GM23338 (cell line): ENCODE measurements at places on chromosomes 1 and 21.
A peak's percentile ranks its signal among the peaks of the same experiment; 100 is the strongest.

- DNase-seq = no peak
Observed at GRCh38 chr1:46464013-46464548, 25.6 kb upstream of the DMBX1 start.

GRCh38 chr1:208090388-208091301 is 153.5 kb downstream of the PLXNA2 start:
- no peak for DNase-seq

GRCh38 chr1:54474310-54475251 is 68.4 kb upstream of the SSBP3 start:
- DNase-seq = peak; percentile 80

GRCh38 chr1:202659974-202660373 is 50.3 kb downstream of the SYT2 start:
- DNase-seq = no peak

DNA sequence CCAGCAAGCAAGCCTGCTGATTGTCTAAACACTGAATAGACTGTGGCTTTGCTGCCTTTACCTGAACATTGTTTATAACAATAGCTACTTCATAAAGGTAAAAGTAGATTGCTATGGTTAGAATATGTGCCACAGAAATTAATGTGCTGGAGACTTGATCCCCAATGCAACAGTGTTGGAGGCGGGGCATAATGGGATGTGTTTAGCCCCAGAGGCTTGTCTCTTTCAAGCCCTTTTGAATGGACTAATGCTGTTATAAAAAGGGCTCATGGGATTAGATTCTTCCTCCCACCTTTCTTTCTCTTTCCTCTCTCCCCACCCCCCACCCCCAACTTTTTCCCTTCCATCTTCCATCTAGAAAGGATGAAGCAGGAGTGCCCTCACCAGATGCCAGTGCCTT is 80.2 kb upstream of the PPP2R5A start:
- DNase-seq = no peak

GRCh38 chr1:109850194-109850593 is 60.5 kb upstream of the CSF1 start:
- no peak for DNase-seq

DNA sequence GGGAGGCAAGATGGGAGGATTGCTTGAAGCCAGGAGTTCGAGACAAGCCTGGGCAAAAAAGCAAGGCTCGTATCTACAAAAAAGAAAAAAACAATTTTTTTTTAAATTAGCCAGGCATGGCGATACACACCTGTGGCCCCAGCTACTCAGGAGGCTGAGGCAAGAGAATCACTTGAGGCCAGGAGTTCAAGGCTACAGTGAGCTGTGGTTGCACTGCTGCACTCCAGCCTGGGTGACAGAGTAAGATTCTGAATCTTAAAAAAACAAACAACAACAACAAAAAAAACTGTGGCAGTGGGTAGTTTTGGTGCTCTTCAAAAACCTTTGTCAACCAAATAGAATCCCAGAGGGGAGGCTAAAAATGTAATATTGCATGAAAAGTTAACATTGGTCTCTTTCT is 734 bp downstream of the PTPN22 start:
- no peak for DNase-seq

DNA sequence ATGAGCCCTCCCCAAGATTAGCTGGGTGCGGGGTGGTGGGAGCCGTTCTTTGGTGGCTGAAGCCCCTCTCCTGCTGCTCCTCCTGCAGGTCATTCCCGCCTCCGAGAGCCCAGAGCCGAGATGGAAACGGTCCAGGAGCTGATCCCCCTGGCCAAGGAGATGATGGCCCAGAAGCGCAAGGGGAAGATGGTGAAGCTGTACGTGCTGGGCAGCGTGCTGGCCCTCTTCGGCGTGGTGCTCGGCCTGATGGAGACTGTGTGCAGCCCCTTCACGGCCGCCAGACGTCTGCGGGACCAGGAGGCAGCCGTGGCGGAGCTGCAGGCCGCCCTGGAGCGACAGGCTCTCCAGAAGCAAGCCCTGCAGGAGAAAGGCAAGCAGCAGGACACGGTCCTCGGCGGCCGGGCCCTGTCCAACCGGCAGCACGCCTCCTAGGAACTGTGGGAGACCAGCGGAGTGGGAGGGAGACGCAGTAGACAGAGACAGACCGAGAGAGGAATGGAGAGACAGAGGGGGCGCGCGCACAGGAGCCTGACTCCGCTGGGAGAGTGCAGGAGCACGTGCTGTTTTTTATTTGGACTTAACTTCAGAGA is 448 bp downstream of the G0S2 start:
- peak; percentile 54 for DNase-seq

DNA sequence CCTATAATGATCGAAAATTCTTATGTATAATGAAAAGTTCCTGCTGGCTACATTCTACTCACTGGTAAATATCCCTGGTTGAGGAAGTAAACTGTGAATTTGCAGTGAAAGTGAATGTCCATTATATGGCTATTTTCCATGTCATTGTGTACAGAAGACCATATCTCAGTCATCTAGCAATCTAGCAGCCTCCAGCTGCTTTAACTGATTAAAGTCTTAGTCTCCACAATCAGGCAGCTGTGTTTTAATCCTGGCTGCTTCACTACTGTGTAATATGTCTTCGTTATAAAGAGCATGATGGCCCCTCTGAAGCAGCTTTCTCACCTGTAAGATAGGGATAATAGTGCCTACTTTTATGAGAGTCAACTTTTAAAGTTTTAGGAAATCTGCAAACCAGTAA is 11.4 kb downstream of the CLCA2 start:
- DNase-seq = no peak

GRCh38 chr1:87115891-87116290 is 201.5 kb downstream of the HS2ST1 start:
- no peak for DNase-seq

- DNase-seq = peak; percentile 78
Observed at GRCh38 chr1:93079685-93080141, 630 bp downstream of the MTF2 start.

GRCh38 chr21:36194024-36194423 is 37.4 kb downstream of the DOP1B start:
- no peak for DNase-seq

DNA sequence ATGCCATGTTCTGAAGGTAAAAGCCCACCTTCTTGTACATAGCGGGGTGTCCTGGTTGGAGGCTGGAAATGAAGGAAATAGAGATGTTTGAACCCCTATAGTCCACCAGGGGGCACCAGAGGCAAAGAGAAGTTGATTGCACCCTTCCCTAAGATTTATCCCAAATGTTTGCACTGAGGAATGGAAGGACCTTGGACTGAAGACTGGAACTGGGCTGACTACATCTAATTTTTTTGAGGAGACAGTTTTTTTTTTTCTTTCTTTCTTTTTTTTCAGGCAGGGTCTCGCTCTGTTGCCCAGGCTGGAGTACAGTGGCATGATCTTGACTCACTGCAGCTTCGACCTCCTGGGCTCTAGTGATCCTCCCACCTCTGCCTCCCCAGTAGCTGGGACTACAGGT is 55.3 kb upstream of the EIF4G3 start:
- DNase-seq = peak; percentile 78

DNA sequence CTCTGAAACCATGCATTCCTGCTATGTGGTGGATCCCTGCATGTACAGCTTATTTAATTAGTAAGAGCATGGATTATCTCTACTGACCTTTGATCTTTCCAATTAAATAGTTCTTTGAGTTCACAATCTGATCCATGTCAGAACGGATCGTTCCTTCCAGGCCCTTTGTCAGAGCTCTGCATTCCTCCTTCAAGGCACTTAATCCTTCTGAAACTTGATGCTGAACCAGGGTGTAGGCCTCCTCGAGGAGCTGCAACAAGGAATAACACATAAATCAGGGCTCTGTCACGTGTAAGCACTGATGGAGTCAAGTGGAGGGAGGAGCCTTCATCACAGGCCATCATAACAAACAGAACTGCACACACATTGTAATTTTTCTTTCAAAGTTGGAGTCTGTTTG is 68.4 kb upstream of the EDEM3 start:
- no peak for DNase-seq

GRCh38 chr1:173870252-173871075 is 2.3 kb downstream of the ZBTB37 start:
- DNase-seq = no peak

- no peak for DNase-seq
Observed at GRCh38 chr1:92927870-92928269, 33.4 kb downstream of the DIPK1A start.

DNA sequence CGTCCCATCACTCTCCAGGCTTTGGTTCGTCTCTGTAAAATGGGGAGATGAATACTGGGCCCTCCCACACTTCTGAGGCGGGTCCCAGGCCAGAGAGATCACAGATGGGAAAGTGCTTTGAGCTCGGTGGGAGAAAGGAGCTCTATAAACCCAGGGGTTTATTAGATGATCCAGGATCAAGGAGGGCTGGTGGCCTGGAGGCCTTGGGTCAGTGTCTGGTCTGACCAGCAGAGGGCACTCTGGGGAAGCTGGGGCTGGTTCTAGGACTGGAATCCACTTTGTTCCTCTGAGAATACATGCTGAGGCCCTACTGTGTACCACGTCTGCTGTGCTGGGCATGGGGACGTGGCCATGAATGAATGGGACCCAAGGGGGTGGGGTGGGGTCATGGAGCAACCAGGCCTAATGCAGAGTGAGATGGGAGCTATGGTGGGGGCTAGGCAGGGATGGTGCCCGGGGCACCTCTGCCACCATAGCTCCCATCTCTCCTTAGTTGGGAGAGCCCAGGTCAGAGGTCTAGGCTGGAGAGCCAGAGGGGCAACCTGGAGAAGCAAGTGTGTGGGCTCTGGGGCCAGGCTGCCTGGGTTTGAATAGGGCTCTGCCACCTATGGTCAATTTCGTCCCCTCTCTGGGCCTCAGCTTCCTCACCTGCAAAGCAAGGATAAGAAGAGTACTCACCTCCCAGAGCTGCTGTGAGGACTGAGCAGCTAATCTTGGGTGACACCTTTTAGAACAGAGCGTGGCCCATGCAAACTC is 9.0 kb upstream of the FAM131C start:
- DNase-seq = peak; percentile 88

GRCh38 chr1:177010211-177010825 is 154.2 kb downstream of the ASTN1 start:
- no peak for DNase-seq

DNA sequence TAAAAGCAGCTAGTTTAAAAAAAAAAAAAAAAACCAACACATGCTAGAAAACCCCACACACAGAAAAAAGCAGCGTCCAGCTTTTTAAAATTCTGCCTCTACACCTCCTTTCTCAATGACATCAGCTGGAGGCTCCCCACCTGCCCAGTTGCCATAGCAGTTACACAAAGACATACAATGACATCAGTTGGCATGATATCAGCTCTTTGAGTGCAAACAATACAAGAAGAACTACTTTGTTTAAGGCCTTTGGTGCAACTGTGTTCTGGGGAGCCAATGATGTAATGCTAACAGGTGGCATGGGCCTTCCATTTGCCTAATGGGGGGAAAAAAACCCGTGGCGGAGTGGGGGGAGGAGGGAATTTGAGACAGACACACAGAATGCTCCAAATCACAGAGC is 32.9 kb downstream of the DUSP10 start:
- peak; percentile 14 for DNase-seq

GRCh38 chr1:41902159-41902577 is 16.6 kb downstream of the HIVEP3 start:
- peak; percentile 30 for DNase-seq

- no peak for DNase-seq
Observed at GRCh38 chr1:208864366-208864965, 620.3 kb upstream of the PLXNA2 start.

DNA sequence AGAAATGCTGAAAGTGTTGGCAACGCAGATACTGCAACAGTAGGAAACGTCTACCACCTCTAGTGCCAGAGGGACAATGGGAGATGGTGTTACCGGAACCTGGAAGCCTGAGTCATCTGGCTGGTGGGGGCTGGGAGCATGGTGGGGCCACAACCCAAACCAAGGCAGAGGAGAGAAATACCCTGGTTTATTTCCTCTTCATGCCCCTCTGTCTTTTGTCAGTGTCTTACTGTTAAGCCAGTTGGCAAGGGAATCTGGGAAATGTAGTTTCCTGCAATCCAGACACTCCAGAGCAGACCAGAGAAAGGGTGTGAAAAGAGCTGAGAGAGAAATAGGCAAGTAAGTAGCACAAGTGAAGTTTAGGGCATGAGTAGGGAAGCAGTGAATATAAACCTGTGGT is 14.8 kb downstream of the DNTTIP2 start:
- peak; percentile 40 for DNase-seq

DNA sequence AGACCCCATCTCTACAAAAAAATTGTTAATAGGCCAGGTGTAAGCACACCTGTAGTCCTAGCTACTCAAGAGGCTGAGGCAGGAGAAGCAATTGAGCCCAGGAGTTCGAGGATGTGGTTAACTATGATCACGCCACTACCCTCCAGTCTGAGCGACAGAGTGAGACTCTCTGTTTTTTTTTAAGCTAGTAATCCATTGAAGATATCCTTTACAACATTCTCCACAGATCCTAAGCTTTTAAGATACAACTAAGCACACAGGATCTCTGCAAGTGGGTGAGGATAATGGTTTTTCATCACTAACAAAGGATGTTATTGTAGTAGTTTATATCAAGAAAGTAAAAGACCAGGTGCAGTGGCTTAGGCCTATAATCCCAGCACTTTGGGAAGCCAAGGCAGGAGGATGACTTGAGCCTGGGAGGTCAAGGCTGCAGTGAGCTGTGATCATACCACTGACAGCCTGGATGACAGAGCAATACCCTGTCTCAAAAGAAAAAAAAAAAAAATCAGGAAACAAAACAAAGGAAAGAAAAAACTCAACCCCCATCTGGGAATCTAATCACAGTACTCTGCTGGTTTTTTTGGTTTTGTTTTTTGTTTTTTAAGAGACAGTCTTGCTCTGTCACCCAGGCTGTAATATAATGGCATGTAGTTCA is 166.1 kb downstream of the RERE start:
- no peak for DNase-seq
